ENCODE measurements at places on chromosomes 12 and 14.

DNA sequence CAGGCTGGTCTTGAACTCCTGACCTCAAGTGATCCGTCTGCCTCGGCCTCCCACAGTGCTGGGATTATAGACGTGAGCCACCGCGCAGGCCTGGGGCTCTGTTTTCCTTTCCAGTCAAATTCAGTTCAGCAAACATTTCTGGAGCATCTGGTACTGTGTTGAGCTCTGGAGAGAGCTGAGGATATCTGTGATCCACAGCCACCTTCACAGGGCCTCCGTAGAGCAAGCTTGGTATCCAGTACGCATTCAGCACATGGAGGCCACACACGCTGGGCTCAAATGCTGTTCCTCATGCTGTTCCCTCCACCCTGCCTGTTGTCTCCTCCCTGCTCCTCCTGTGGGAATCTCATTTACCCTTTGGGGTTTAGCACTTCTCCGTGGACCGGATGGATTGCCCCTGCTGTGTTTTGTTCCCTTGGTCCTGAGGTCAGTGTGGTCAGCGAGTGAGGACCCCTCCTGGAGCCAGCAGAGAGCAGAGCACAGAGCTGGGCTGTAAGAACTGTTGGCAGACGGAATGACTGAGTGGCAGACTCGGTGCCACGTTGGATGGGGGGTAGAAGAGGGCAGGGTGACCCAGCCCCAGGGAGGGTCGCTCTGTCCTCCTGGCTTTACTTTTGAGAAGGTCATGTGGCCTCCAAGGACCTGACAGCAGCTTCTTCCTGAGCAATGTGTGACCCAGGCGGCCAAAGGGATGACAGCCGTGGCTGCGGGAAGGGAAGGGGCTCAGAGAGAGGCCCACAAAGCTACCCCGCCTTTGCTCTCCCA lies 891 bp downstream of the RPS6KL1 start:
- no peak for DNase-seq

DNA sequence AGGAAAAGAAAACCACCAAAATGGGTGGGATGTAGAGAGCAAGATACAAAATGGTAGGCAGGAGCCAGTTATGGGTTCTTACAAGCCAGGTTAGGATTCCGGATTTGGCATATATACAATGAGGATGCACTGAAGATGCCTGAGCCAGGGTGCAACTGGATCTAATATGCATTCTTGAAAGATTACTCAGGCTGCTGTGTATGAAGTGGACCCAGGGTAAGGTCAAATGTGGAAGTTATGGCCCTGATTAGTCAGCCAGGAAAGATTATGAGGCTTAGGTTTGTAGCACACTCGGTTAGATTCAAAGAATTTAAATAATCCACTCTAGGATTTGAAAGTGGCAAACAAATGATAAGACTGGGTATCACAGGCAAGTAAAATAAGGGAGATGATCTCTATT lies 1750.7 kb upstream of the FLRT2 start:
- DNase-seq = no peak

GRCh38 chr14:104095426-104096310 lies 10.2 kb downstream of the ASPG start:
- DNase-seq = no peak

- DNase-seq = no peak
Observed at GRCh38 chr12:75813072-75813471, 218.5 kb downstream of the PHLDA1 start.

- no peak for DNase-seq
Observed at GRCh38 chr12:63985456-63985855, 141.0 kb downstream of the SRGAP1 start.

DNA sequence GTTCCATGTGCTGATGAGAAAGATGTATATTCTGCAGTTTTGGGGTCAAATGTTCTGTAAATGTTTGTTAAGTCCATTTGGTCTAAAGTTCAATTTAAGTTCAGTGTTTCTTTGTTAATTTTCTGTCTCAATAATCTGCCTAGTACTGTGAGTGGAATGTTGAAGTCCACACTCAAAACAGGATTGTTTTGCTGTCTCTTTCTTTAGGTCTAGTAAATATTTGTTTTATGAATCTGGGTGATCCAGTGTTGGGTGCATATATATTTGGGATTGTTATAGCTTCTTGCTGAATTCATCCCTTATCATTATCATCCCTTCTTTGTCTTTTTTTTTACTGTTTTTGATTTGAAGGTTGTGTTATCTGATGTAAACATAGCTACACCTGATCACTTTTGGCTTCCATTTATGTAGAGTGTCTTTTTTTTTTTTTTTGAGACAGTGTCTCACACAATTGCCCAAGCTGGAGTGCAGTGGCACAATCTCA lies 26.0 kb upstream of the PRPF39 start:
- DNase-seq = no peak

DNA sequence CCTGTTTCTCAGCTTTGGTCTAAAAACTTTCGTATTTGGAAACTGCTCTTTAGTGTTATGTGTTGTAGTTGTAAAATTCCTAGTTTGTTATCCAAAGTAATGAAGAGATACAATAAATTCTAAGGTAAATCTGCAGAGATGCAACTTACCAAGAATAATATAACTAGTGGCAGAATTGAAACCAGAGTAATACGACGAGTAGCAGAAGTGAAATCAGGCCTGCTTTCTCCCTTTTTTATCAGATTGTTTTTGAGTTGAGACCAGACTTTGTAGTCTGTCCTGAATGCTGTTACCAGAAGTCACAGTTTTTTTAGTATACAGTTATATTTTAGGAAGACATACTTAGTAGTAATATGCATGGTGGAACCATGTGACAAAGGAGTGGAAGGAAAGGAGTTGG lies 12.5 kb downstream of the PAPOLA start:
- no peak for DNase-seq

DNA sequence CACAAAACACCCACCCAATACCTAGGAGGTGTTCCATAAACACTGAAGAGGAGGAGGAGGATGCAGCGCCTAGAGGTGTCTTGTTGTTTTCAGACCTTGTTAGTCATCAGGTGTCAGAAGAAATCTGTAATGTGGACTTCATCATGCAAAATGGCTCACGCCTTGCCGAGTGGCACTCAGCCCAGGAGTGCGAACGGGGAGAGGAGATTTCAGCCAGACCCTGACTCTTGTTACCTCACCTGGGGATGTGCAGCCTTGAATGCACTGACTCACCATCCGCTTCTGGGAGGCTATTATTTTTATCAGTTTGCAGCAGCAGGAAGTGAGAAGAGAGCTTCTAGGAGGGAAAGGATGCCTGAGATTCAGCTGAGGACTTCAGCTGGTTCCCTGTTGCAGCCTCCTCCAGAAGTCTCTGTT lies 48.2 kb upstream of the PLXNC1 start:
- no peak for DNase-seq

GRCh38 chr14:74723134-74723533 lies 10.2 kb downstream of the FCF1 start:
- DNase-seq = no peak

GRCh38 chr14:54642801-54643695 lies 76.1 kb downstream of the SAMD4A start:
- DNase-seq = no peak

- no peak for DNase-seq
Observed at GRCh38 chr12:16198884-16199283, 78.6 kb downstream of the SLC15A5 start.

GRCh38 chr12:75553836-75554555 lies 42.6 kb upstream of the KRR1 start:
- DNase-seq = no peak

DNA sequence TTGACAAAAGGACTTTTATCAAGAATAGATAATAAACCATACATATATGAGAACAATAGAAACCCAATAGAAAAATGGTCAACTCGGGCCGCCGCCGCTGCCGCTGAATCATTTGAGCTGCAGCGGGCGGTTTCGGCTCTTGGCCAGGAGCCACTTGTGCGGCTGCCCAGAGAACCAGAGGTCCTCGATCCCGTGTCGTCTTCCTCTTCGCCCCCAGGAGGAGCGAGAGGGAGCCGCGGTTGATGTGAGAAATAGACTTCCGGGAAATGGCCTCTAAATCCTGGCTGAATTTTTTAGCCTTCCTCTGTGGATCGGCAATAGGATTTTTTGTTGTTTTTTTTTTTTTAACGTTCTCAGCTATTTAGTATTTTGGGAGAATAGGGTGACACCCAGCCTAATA lies 44.8 kb downstream of the CPSF6 start:
- DNase-seq = peak; percentile 55

DNA sequence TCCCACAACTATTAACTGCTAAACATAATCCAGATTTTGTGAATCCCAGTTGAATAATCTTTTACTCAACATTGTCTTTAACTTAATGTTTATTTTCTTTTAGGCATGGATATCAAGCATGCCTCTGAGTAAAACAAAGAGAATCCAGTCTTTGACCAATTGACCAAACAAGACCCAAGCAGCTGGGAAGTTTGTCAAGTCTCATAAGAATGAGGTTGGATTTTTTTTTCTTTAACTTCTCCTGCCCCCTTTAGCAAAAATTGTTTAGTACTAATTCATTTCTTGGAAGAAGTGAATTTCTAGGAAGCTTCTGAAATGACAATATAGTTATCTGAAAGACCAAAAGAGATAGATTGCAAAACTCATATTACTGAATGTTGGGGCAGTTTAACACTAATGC lies 89.9 kb downstream of the OTOGL start:
- DNase-seq = no peak

DNA sequence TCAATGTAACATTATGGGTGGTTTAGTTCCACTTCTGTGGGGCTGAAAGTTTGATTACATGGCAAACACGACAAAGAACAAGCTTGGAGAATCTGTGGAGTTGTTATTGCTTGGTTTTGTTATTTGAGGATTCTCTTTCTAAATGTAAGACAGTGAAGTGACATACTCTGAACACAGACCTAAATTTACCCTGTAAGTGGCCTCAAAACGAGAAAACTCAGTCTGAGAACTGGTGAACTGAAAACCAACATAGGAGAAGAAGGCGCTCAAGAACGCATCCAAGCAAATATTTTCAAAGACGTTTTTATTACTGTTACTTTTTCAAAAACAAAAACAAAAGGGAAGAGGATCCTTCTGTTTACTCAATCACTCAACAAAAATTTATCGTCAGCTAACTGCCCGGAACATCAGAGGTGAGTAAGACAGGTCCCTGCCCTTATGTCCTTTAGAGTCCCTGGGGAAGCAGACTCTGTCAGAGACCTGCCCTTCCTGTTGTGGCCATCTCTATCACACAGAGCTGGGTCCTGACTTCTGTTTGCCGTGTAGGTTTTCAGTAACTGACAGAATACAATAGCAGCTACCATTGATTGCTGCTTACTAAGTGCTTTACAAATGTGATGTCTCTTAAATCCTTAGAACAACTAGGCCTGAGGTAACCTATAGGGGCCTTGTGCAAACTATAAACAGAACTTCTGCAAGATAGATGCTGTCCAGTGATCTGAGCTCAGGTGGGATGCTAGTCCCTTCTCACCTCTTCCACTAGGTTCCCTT lies 79.3 kb upstream of the C12orf71 start:
- no peak for DNase-seq

GRCh38 chr12:113161415-113162016 lies 12.0 kb downstream of the CFAP73 start:
- DNase-seq = no peak

- DNase-seq = no peak
Observed at GRCh38 chr14:78488938-78489337, 318.8 kb downstream of the NRXN3 start.

- no peak for DNase-seq
Observed at GRCh38 chr12:119157978-119158377, 20.8 kb upstream of the HSPB8 start.

- DNase-seq = no peak
Observed at GRCh38 chr14:29663281-29663801, 264.3 kb downstream of the PRKD1 start.

GRCh38 chr14:74860899-74861733 lies 14.8 kb downstream of the PROX2 start:
- peak; percentile 89 for DNase-seq

- DNase-seq = no peak
Observed at GRCh38 chr14:98503086-98503815, 768.7 kb downstream of the BCL11B start.

DNA sequence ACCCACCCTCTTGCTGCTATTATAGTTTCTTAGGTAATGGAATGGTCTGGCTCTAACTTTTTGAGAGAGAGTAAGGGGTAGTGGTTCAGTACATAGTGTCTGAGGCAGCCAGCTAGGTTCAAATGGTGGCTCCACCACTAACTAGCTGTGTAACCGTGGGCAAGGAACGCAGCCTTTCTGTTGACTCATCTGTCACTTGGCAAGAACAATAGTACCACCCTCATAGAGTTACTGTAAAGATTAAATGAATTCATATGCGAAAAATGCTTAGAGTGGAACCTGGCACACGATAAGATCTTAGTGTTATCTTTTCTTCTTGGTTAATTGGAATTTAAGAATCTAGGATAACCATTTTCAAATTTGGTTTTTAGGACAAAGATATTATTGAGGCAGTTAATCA lies 14.0 kb downstream of the CCDC62 start:
- no peak for DNase-seq

GRCh38 chr12:100827901-100828520 lies 33.4 kb downstream of the ANO4 start:
- DNase-seq = no peak

DNA sequence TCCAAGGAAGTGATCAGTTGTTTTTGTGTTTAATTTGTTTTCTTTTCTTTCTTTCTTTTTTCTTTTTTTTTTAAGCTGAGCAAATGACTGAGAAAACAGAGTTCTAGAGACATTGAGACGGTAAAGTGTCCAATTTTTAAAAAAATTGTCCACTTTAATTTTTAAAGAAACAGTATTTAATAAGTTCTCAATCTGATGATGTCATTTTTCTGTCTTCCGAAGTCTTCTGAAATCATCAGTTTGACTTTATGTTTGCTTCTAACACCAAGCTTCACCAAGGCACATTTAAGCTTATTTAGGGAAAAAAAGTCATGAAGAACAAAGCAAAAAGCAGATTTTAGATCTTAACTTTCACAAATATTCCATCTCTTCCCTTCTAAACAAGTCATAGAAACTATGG lies 63.4 kb upstream of the RTRAF start:
- no peak for DNase-seq

GRCh38 chr12:39010406-39010805 lies 105.0 kb upstream of the CPNE8 start:
- DNase-seq = no peak

GRCh38 chr12:116540622-116541152 lies 18.5 kb upstream of the MAP1LC3B2 start:
- DNase-seq = no peak

GRCh38 chr14:21255385-21256101 lies 13.7 kb downstream of the HNRNPC start:
- no peak for DNase-seq

- DNase-seq = peak; percentile 66
Observed at GRCh38 chr12:108193917-108194316, 64.8 kb downstream of the WSCD2 start.

GRCh38 chr12:11059041-11059440 lies 3.1 kb downstream of the TAS2R46 start:
- DNase-seq = no peak

- no peak for DNase-seq
Observed at GRCh38 chr12:132292328-132293319, 36.8 kb downstream of the GALNT9 start.

DNA sequence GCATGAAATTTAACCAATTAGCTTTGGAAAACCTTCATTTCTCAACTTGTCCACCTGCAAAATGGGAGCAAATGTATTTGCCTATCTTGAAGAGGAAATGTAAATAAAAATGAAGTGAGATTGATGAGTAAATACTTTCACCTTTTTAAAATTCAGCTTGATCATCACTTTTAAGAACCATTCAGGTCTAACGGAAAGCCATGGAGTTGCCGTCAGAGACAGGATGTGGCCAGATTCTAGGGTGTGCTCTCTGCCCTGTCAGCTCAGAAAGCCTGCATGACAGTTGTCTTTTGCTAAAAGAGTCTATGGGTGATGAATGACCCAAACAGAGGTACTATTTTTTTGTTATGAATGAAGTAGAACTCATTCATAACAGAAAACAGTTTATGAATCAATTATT lies 104.3 kb upstream of the SLC35F4 start:
- no peak for DNase-seq

GRCh38 chr12:120554678-120555077 lies 20.5 kb downstream of the RNF10 start:
- no peak for DNase-seq

Data from hematopoietic multipotent progenitor cell treated with erythropoietin and hydrocortisone succinate and interleukin-3 and kit ligand, for 15 days (in vitro differentiated cells).